ENCODE measurements at places on chromosomes 1 and 21.

- DNase-seq, result no peak
Measured at GRCh38 chr1:27877115-27877416, 4.7 kb downstream of the THEMIS2 start.

DNA sequence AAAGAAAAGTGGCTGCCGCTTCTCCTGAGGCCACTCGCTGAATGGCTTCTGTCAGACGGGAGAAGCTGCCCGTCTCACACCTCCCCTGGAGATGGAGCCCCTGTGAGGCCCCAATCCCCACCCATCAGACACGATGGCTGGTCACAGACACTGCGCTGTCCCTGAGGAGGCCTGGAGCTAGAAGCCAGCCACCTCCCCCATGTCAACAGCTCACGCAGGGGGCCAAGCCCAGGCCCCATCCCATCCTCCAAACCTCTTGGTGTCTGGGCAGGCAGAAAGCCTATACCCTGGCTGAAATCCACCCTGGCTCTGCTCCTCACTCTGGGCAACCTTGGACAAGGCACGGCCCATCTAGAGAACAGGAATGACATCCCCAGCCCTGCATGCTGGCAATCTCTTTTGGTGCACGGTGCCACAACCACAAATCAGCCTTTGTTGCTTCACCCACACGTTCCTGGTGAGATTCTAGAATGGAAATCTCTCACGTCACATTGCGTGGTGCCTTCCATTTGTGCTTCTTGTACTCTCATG is 273.9 kb upstream of the VAMP3 start:
- DNase-seq, result no peak

DNA sequence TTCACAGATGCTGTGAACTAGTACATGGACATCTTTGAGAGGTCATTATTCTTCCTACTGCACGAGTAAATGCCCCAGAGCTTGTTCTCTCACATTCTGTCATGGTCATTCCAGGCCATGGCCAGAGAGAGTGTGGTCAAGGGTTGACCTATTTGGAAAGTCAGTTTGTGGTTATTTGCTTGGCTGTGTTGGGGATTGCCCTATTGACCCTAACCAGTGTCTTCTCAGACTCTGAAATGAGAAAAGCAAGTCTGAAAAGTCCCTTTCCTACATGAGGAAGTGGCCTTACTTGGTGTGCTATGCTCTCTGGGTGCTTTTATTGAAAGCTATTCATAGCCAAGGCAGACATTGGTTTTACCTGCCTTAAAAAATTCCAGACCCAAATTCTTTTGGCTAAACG is 26.6 kb downstream of the CLIC6 start:
- no peak for DNase-seq

- no peak for DNase-seq
Measured at GRCh38 chr1:20349561-20349960, 58.9 kb downstream of the VWA5B1 start.

DNA sequence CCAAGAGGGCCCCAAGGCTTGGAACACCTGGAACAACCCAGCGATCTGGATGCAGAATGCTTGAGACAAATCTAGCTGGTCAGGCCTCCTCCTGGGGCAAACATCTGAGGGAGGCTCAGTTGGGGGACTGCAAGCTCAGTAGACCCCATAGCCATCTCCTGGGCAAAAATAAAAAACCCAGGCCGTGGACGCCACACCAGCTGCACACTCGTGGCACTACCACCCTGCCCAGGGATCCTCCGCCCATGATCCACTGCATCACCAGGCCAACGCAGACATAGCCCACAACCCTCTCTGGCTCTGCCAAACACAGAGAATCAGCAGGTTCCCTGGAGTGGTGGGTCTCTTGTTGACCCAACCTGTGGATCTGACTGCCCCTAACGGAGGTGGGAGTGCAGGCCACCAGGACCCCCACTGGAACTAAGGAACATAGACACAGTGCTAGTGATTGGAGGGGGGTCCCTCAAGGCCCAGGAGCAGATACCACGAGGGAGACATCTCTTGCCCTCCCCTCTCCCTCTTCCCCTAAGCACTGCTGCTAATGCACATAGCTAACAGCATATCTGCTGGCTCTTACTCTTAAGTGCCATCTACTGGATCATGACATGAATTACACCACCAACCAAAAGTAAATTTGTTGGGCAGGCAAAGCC is 147.2 kb downstream of the CHD1L start:
- DNase-seq, result peak; percentile 19

- DNase-seq, result no peak
Measured at GRCh38 chr1:173341307-173341706, 134.2 kb upstream of the TNFSF4 start.

- no peak for DNase-seq
Measured at GRCh38 chr21:41405321-41405720, 20.7 kb upstream of the MX1 start.

DNA sequence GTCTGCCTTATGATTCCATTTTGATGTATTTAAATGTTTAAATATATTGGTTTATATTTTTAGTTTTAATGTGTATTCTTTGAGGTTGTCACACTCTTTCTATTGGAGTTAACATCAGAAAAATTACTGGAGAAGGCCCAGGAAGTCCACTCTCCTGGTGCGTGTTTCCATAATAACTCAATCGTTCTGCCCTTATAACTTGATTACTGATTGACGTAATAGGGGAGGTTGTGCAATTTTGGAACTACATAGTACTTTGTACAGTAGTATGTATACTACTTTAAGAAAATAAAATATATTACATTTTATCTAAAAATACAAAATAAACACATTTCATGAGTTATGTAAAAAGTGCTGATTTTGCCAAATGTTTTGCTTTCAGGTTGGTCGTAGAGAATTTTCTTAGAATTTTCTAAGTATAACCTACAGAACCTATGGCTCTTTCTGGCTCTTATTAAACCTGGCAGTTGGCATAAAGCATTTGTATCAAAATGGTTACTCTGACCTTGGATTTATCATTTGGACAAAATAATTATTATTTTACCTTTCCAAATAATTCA is 5.7 kb downstream of the PLA2G4A start:
- DNase-seq, result no peak

DNA sequence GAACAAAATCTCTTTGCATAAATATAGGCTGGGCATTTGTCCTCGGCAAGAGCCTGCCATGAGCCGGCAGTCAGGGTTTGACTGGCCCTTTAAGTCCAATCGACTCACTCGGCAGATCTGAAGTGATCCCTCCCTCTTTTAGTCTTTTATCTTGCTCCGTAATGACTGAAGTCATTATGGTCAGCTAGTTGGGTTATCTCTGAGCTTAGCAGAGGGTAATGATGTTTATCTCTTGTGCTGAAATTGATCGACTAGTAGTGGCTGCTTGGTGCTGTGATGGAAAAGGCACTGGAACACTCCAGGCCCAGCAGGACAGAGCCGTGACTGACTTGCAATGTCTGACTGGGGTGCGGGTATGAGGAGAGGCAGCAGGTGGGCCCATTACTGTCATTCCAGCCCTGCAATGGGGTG is 468 bp upstream of the ABCA4 start:
- DNase-seq, result no peak

DNA sequence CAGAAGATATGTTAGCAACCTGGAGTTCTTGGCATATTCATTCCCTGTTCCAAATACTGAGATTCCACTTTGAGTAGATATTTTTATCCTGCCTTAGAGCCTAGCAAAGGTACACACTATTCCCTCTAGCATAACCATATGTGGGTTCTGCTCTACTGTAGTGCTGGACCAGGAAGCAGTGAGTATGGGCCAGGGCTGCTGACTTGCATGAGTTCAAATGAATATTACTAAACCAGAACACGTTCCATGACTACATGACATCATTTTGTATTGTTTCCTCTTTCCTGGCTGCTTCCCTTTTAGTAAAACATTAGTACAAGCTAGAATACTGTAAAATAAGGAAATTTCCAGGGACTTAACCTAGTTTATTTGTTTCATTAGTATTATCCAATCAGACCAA is 41.1 kb downstream of the TNFSF18 start:
- DNase-seq, result no peak

GRCh38 chr1:220974431-220974830 is 95.2 kb downstream of the HLX start:
- no peak for DNase-seq

- DNase-seq, result no peak
Measured at GRCh38 chr21:27171707-27172106, 204.8 kb upstream of the ADAMTS5 start.

DNA sequence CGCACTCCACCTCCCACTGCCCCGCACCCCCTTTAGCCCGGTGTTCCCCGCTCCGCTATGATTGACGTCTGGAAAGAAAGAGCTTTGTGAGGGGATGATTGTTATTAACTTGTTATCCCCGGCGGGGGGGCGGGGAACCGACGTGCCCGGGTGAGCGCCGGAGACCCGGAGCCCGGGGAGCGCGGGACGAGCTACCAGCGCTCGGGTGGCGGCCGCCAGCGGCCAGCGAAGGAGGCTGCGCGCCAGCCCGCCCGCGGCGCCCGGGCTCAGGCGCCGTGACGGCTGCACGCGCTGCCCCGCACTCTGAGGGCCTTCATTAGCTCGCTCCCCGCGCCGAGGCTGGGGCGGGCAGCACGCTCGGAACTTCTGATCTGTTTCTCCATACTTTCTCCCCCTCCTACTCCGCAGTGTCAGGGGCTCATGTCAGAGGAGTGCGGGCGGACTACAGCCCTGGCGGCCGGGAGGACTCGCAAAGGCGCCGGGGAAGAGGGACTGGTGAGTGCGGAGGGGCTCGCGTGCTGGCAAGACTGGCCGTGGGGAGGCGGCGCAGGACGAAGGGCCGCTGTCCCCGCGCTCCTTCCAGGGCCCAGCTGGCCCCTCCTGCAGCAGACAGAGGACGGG is 2.1 kb downstream of the LHX8 start:
- no peak for DNase-seq

DNA sequence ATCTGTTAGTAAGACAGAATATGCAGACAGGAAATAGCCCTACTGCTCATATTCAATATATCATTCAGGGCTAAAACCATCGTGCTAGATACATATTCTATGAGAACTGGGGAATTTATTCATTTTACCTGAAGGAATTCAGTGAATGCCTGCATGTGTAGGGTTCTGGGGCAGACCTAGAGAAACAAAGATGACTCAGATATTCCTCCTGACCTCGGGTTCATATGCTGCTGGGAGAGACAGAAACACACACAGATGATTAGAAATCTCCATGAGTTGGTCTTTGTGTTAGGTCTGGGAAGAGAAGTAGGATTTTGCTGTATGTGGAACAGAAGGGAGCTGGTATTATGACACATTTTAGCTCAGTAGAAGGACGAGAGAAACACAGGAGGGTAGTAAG is 176.5 kb upstream of the ST6GALNAC5 start:
- DNase-seq, result no peak

- DNase-seq, result no peak
Measured at GRCh38 chr1:27193194-27193593, 38.3 kb upstream of the SLC9A1 start.

- no peak for DNase-seq
Measured at GRCh38 chr1:60876952-60877351, 205.4 kb upstream of the NFIA start.

DNA sequence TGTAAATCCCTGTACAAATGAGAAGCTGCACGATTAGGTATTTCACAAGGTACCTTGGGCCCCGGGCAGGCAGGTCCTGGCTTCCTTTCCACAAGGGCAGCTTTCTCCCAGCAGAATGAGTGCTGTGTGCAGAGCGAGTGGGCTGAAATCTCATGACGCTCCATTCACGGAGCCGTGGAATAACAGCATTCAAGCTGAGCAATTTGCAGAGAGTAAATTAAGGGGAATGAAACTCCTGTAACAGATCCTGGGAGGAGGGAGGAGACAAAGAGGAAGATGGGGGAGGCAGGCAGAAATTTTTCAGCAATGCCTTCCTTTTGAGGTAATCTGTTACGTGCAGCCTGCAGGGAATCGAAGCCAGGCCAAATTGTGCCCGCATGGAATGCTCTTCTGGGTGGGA is 239.9 kb downstream of the TNR start:
- no peak for DNase-seq

GRCh38 chr1:111967886-111968285 is 21.6 kb downstream of the KCND3 start:
- DNase-seq, result no peak

- DNase-seq, result no peak
Measured at GRCh38 chr21:42741066-42741465, 87.6 kb downstream of the PDE9A start.

- no peak for DNase-seq
Measured at GRCh38 chr1:39141925-39142324, 62.6 kb upstream of the MACF1 start.

GRCh38 chr1:230790026-230790425 is 42.8 kb downstream of the CAPN9 start:
- no peak for DNase-seq

GRCh38 chr1:107657356-107657755 is 307.6 kb downstream of the VAV3 start:
- no peak for DNase-seq

DNA sequence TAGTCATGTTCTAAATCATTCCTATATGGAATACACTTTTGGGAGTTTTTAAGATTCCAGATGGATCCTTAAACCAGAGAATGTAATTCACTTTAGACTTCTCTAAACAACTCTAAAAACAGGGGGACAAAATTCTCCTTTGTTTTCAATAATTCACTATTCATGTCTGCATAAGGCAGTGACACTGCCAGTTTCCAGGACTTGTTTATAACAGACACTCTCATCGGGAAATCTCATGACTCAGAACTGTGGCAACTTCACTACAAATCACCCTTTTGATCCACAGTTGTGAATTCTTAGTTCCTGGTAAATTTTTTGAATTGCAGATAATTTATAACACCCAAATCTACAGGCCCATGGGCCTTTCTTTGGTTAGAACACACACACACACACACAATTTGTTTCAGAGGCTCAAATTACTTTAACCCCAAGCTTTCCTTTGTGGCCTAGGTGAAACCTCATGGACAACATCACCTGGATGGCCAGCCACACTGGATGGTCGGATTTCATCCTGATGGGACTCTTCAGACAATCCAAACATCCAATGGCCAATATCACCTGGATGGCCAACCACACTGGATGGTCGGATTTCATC is at the start of gene OR2T4:
Gene OR2T4, plus strand, starts transcription at position 545 of the 595 bp plus-strand sequence. Its CDS starts 0 bp downstream, at position 545.
- no peak for DNase-seq

GRCh38 chr1:164670026-164670425 is 111.0 kb downstream of the PBX1 start:
- DNase-seq, result no peak

GRCh38 chr1:30611741-30612309 is 111.6 kb downstream of the MATN1 start:
- no peak for DNase-seq

DNA sequence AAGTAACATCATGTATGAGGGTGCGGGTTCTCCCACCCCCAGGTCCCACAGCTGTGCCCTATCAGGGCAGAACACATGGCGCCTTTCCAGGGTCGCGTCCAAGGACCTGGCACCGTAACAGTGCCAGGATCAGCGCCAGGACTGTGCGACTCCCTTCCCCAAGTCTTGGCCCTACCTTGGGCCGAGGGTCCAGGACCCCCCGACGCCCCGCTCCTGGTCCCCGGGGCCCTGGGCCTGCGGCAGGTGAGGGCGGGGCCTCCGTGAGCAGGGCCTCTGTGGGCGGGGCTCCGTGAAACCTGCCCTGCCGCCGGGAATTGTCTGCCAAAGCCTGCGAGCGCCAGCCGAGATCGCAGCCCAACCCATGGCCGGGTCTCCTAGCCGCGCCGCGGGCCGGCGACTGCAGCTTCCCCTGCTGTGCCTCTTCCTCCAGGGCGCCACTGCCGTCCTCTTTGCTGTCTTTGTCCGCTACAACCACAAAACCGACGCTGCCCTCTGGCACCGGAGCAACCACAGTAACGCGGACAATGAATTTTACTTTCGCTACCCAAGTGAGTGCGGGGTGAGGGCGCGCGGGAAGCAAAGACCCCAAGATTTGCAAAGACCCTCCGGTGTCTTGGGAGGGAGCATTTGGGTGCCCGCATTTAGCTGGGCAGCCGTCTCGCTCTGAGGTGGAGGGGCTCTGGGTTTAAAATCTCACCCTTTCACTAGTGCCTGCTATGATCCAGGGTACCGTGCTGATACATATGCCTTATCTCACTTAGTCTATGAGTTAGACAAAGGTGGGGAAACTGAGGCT is at the start of gene RHBG:
Gene RHBG, plus strand, starts transcription at position 323 of the 796 bp plus-strand sequence. Its CDS starts 39 bp downstream, at position 362.
- DNase-seq, result no peak
